T-helper 17 cell (primary cell): ENCODE measurements at places on chromosomes 3 and 15.
A peak's percentile ranks its signal among the peaks of the same experiment; 100 is the strongest.

DNA sequence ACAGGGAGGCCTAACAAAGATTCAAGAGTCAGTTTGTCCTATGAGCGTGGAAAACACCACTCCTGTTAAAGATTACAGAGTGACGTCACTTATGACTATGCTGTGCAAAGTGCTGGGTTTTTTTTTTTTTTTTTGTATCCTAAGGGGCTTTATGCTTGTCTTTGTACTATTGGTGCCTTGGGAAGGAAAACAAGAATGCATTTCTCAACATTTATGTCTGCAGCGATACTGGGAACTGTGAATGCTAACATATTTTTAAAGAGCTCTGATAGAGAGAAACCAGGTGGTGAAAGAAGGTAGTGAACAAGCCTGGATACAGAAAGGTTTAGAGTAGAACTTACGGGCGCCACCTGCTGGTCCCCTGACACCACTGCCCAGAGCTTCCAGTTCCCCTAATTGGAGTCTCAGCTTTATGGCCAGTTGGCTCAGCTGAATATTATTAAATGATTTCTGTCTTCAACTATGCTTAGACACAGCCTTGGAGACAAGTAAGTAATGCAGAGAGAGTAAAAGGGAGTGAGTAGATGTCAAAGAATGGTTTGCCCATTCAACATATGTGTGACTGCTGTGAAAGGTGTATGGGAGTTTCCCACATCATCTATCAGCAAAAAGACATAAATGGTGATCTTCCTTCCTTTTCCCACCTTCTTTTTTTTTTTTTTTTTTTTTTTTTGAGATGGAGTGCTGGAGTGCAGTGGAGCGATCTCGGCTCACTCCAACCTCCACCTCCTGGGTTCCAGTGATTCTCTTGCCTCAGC, 807.9 kb upstream of the CFAP20DC start:
- peak; percentile 59 for DNase-seq

DNA sequence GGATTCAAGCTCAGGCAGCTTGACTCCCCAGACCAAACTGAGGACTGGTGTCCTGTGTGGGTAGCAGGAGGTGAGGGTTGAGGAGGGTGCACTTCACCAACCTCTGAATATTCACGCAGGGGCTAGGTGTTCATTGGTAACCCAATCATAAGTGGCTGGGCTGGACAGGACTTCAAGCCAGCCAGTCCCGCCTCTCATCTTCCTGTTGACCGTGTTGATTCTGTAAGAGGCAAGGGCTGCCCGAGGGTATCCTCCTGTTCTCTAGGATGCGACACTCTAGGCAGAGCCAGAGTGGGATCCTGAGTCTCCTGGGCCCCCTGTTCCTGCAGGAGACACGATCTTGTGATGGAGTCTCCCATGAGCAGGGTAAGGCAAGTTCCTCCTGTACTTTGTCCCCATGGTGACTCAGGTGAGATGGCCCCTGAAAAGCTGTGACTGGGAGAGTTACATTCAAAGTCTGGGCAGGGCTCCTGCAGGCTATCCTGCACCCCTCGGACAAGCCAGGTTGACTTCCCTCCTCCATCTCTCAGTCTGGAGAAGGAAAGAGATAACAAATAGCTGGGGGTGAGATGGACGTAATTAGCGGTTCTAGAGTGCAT, 58.1 kb upstream of the POMGNT2 start:
- DNase-seq = no peak

DNA sequence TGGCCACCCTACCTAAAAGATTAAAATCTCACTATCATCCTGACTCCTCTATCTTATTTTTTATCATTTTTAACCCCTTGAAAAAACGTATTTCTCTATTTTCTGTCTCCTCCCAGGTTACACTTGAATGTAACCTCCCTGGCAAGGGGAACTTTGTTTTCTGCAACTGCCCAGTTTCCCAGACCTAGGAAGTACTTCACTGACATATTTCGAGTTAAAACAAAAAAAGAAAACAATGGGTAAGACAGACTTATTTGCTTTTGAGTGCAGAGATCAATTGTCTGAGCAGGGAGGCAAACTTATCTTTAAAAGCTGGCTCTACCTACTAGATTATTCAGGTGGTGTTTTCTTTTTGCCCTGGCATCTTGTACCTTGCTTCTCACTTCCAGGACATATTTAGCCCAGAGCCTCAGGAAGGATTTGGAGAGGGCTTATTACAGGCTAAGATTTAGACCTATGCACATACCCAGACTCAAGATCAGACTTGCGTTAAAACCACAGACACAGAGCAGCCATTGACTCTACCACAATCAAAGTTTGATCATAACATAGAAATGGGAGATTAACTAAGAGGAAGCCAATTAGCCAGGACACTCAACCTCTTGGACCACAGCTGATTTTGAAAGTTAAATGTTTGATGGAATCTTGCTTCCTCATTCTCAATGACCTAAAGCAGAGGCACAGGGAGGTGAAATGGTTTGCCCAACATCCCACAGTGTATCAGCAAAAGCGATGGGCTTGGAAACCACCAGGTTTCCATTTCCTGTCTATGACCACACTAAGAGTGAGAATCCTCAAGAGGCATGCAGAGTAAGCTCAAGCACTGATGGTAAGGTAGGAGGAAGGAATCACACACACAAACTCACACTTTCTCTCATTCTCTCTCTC, 169.5 kb upstream of the THBS1 start:
- no peak for DNase-seq

- no peak for DNase-seq
Observed at GRCh38 chr3:68447885-68448284, 484.5 kb downstream of the TAFA4 start.

GRCh38 chr3:188590557-188590956, 436.6 kb downstream of the LPP start:
- DNase-seq = no peak

GRCh38 chr3:20141316-20141715, 44.7 kb downstream of the SGO1 start:
- no peak for DNase-seq

DNA sequence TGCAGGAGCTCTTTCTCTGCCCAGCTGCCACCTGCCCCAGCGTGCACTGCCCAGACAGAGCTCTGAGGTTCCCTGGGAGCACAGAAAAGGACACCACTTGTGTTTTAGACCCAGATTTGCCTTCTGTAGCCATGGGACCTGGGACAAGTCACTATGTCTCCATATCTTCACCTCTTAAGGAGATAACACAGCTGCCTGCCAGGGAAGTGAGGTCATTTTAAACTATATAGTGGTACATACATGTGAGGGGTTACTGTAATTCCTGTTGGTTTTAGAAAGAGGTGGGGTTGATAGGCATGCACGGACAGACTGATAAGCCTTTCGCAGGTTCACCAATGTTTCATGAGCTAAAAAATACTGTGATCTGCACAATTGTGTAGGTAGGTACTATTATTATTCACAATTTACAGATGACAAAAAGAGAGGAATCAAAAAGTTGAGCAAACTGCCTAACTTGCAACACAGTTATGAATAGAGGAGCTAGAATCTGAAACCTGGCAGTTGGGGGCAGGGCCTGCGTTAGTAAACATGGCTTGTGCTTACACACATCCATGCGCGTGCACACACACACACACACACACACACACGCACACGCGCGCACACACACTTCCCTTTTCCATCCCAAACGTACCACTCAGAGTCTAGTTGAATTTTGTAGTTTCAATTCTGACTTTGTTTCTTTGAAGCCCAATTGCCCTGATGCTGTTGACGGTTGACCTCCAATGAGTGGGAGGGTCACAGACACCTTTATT, 193.6 kb downstream of the FAM43A start:
- no peak for DNase-seq

DNA sequence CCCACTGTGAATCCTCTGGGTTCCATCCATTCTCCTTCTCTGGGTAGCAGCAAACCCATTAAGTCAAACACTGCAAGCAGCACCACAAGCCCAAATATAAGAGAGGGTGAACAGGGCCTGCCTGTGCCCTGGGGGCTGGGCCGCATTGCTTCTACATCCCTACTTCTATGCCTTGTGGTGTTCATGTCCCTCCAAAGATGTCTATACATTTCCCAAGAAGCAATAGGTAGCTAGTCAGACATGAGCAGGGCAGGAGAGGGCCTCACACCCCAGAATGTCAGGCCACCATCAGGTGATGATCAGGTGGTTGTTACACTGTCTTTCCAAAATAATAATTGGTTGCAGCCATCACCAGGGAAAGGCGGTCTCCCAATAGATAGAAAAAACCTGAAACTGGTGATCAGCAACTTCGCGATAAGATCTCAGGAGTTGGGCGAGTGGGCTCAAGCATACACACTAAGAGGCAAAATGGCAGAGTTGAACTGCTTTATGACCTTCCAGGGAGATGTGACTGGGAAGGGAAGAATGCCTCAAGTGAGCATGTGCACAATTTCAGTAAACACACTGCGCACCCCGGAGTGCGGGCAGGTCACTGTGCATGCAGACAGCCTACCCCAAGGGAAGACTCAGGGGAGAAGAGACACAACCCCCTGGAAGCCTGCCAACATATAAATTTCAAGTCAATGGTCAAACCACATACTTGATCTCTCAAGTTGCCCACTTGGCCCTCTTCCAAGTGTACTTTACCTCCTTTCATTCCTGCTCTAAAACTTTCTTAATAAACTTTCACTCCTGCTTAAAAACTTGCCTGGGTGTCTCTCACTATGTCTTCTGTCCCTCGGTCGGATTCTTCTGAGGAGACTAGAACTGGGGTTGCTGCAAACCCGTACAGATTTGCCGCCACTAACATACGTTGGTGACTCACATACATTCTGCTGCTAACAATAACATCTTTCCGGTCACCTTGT, 39.9 kb downstream of the KLF15 start:
- no peak for DNase-seq

- DNase-seq = no peak
Observed at GRCh38 chr15:52805351-52806283, 15.5 kb upstream of the ONECUT1 start.

GRCh38 chr3:111471831-111472230, 70.2 kb upstream of the CD96 start:
- DNase-seq = no peak

- no peak for DNase-seq
Observed at GRCh38 chr3:189588475-189589178, 42.6 kb upstream of the TP63 start.

DNA sequence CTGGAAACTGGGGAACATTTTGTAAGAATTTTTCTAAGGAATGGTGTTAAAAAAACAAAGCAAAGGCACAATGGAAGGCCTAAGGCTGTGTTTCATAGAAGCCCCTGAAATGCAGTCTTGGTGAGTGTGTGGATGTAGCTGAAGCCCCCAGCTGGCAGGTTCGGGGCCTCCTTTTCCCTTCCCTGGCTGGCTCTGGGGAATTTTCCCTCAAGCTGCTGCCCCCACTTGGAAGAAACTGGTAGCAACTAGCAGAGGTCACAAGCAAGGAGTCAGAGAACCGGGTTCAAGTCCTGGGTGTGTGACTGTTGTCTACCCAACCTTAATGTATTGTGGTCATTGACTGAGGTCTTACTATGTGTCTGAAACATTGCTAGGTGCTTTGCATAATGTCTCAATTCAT, 85.3 kb upstream of the MYZAP start:
- no peak for DNase-seq

- no peak for DNase-seq
Observed at GRCh38 chr3:17357035-17357710, 385.3 kb downstream of the TBC1D5 start.

DNA sequence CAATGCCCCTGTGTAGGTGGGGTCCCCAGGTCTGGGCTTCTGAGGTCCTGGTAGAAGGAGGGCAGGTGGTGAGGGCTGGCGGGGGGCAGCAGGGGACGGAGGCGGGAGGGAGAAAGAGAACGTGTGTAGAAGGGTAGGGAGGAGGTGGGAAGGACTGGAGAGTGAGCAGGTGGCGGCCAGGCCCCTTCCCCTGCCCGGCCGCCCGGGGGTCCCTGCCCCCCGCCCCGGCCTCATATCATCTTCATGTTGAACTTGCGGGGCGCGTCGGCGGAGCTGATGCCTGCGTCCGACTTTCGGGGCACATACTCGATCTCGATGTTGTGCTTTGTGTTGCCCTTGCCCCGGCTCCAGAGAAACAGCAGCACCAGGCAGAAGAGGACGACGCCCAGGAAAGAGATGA, 18.9 kb downstream of the LINGO1 start:
- no peak for DNase-seq

- DNase-seq = no peak
Observed at GRCh38 chr15:65612616-65612946, 1.6 kb upstream of the INTS14 start.

GRCh38 chr3:127588806-127589577, 1.5 kb downstream of the TPRA1 start:
- no peak for DNase-seq

- no peak for DNase-seq
Observed at GRCh38 chr3:43010638-43011037, 31.5 kb downstream of the GASK1A start.

DNA sequence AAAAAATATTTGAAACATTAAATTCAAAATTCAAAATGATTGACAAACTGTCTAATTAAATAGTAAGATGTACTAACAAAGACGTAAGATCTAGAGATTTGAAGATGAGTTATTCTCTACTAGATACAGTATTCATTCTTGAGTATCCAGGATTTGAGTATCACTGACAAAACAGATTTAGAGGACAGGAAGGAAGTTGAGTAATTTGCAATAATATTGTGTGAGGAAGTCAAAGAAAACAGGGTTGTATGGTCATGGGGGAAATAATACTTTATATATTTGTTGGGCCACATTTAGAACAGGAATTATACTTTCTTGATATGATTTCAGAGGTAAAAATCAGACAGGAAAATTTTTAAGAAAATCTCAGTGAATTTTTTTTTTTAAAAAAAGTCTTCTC, 393.1 kb upstream of the CDIN1 start:
- DNase-seq = no peak

- DNase-seq = no peak
Observed at GRCh38 chr15:34331809-34332208, 5.8 kb downstream of the SLC12A6 start.

DNA sequence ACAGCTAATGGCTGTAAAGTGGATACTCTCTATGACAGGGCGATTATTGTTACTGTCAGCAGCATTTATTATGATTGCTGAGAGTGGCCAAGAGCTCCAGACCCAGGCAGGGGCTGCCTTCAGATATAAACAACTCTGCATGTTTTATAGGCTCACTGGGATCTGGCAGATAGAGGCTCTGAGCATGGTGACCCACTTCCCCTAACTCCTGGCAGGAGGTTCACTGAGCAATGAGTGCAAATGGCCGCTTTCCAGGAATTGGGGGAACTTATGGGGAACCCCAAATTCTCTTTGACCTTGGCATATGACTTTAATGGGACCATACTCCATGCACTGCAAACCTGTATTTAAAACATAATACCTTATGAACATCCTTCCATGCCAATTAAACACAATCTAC, 59.0 kb downstream of the SCN5A start:
- no peak for DNase-seq

DNA sequence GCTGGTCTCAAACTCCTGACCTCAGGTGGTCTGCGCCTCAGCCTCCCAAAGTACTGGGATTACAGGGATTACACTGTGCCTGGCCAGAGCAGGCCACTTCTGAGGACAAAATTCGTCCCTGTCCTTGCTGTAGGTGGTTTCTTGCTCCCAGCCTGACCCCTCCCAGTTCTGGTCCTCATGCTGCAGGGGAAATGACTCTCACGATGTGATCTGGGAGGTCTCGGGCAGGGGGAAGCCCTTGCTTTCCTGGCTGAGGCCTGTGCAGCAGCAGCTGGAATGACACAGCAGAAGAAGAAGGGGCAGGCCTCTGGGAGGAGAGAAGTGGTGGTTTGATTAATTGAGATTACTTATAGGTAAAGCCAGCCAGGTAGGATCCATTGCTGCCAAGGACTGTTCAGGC, 39.3 kb downstream of the MEGF11 start:
- DNase-seq = no peak
